ENCODE measurements at places on chromosomes 3 and 15. TPM values are rescaled to one million over a fixed set of nuclear protein-coding genes. Genes with fewer than 3 reads are reported as not detected.

Gene ATP8B4
- total RNA-seq: 0.20 TPM

Gene PYGO1
- 3.9 TPM for total RNA-seq

Gene CXCR6
- 0.74 TPM for total RNA-seq

Gene OR5H6
- total RNA-seq: not detected

Gene EEFSEC
- total RNA-seq: 21.0 TPM

Gene CLDN16
- 0.20 TPM for total RNA-seq

Data from PC-9 (cell line).